ENCODE measurements at places on chromosomes 5 and 9. TPM values are rescaled to one million over a fixed set of nuclear protein-coding genes. Genes with fewer than 3 reads are reported as not detected.

The MYO10 gene
- total RNA-seq = 16.6 TPM

DNA sequence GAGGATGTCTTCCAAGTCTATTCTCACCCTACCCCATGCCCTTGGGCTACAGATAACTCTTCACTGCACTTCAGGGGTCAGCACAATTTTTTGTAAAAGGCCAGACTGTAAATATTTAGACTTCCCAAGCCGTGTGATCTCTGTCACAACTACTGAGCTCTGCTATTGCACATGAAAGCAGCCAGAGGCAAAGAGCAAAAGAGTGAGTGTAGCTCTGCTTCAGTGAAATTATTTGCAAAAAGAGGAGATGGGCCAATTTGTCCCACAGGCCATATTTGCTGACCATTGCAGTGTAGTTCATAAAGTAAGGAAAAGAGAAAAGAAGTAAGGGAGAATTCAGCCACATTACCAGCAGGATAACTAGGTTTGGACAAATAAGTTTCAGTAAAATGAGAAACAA, 7.0 kb upstream of the MOCS2 start:
- H3K4me3 ChIP-seq = no peak overlapping the region
- H3K36me3 ChIP-seq = no peaks in the 10 kb centered on the region
- no peaks in the 10 kb centered on the region for H3K4me1 ChIP-seq
- H3K27me3 ChIP-seq = no peaks in the 10 kb centered on the region
- DNase-seq = no peak

- no peaks in the 10 kb centered on the region for H3K36me3 ChIP-seq
- no peaks in the 10 kb centered on the region for H3K4me1 ChIP-seq
- no peak overlapping the region for H3K27ac ChIP-seq
- H3K4me3 ChIP-seq = no peak overlapping the region
Measured at GRCh38 chr5:108720391-108720790, 27.3 kb upstream of the FER start.

GRCh38 chr5:134141331-134142050, 27.0 kb downstream of the TCF7 start:
- H3K4me1 ChIP-seq = peaks cover 7% of the 10 kb centered on the region
- no peak overlapping the region for H3K27ac ChIP-seq
- no peak for DNase-seq
- H3K4me3 ChIP-seq = no peak overlapping the region

DNA sequence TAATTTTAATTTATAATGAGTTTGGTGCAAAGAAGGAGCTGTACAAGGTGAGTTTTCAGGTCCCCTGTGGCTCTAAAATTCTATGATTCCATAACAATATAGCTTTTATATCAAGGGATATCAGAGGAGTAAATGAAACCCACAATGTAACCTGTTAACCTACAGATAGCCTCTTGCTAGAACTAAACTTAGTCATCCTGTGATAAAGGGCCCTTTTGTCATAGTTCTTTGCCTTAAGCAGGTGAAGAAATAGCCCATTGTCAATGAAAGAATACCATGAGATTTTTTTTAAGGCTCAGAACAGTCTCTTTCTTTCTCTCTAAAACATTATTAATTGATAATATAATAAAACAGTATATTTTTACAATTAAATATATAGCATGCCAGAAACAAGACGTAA, 127.8 kb downstream of the NFIB start:
- H3K27me3 ChIP-seq = no peaks in the 10 kb centered on the region
- H3K36me3 ChIP-seq = no peaks in the 10 kb centered on the region
- peaks cover 6% of the 10 kb centered on the region for H3K4me1 ChIP-seq
- H3K27ac ChIP-seq = peak overlapping the region; percentile 4

Measured in muscle of leg (tissue), 16 donors.